PC-3 (cell line): ENCODE measurements at places on chromosomes 12 and 14. TPM values are rescaled to one million over a fixed set of nuclear protein-coding genes. Genes with fewer than 3 reads are reported as not detected.

Gene RTL1
- not detected in 2 replicates for total RNA-seq

Gene RERGL
- total RNA-seq: not detected in 2 replicates

Gene CACNA2D4
- total RNA-seq: not detected in 2 replicates

Gene WASHC3
- total RNA-seq: 24.9 and 34.4 TPM in 2 replicates

Gene GALNT8
- total RNA-seq: not detected in 2 replicates

Gene MBD6
- 13.1 and 13.2 TPM in 2 replicates for total RNA-seq

Gene ACOT4
- 3.9 and 5.1 TPM in 2 replicates for total RNA-seq

Gene SLC22A17
- 12.0 and 13.2 TPM in 2 replicates for total RNA-seq

DNA sequence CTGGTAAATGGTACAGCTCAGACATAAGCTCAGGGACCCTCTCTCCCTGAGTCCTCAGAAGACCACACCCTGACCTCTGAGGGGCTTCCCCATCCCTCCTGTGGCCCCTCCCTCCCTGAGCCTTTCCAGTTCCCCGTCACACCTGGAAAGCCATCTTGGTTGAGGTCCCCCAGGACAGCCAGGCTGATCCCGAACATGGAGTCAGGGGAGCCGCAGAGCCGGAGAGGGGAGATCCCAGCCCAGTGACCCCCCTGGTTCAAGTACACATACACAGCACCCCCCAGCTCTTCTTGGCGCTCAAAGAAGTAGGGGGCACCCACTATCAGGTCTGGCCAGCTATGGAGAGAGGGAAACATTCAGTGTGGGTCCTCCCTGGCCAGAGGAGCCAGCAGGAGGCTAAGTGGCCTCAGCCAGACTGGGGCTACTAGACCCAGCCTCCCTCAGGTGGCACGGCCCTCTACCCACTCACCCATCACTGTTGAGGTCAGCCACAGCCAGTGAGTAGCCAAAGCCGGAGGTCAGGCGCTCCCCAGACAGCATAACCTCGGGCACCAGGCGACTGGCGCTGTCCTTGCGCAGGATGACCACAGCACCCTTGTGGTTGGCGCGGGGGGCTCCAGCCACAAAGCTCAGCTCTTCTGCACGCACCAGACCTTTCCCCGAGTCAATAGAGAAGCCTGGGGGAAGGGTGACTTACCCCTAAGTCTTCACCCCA, 9.3 kb downstream of the ITGA7 start:
- DNase-seq: no peak

DNA sequence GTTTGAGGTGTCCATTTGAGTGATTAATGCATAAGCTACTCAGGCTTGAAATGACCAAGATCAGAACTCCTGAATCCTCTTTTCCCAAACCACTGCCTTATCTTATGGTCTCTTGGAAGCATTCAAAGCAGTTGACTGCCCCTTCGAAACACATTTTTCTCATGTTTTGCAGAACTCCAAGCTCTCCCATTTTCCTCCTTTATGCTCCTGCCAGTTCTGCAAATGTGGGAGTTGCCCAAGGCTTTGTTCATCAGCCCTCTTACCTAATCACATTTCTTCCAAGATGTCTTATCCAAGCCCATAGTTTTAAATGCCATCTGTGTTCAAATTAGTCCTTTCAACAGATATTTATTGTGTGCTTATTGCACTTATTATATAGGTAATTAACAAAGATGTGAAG, 1.8 kb upstream of the DNAAF2 start:
- no peak for DNase-seq

GRCh38 chr14:78848234-78848820, 678.2 kb downstream of the NRXN3 start:
- peak; percentile 62 for DNase-seq

GRCh38 chr14:98059106-98059505, 1212.9 kb downstream of the BCL11B start:
- DNase-seq: no peak

- DNase-seq: no peak
Measured at GRCh38 chr12:78177298-78177697, 346.6 kb downstream of the NAV3 start.

DNA sequence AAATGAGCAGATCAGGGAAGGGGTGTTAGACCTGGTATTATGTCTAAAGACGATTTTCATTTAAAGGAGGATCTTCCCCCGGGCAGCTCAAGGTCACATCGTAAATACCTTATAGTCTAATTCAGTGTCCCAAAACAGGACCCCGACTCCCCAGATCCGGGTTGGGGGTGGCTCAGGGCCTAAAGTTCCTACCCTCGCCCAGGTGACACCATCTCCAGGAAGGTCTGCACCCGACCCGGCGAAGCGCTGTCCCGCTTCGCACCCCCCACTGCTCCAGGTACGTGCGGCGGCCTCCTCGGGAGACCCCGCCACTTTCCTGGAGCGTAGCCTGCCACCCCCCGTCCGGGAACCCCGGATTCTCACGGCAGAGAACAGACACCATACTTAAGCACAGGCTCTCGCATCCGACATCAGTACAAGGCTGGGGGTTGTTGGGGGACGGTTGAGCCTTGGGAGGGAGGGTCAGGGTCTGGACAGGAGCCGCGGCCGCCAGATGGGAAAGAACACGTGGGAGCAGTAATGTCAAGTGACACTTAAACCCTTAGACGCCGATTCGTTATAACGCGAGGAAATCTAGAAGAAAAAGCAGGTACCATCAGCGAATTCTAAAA, 556 bp downstream of the TIMM9 start:
- peak; percentile 36 for DNase-seq

- DNase-seq: no peak
Measured at GRCh38 chr14:105412771-105413543, 6.7 kb upstream of the MTA1 start.

GRCh38 chr14:44701563-44702263, 194.6 kb upstream of the FSCB start:
- DNase-seq: peak; percentile 72

- no peak for DNase-seq
Measured at GRCh38 chr12:53966385-53967133, 6.4 kb upstream of the HOXC11 start.

- no peak for DNase-seq
Measured at GRCh38 chr12:21526721-21527345, 737 bp downstream of the SPX start.

- DNase-seq: no peak
Measured at GRCh38 chr12:72872996-72873395, 600.8 kb downstream of the TRHDE start.

- peak; percentile 27 for DNase-seq
Measured at GRCh38 chr14:23047034-23047634, 5.1 kb downstream of the PSMB11 start.
